CD4-positive, CD25-positive, alpha-beta regulatory T cell (primary cell): ENCODE measurements at places on chromosomes 1 and 21. TPM values are rescaled to one million over a fixed set of nuclear protein-coding genes. Genes with fewer than 3 reads are reported as not detected.
A peak's percentile ranks its signal among the peaks of the same experiment; 100 is the strongest.

ADAM30 gene
- total RNA-seq = not detected

FRRS1 gene
- 1.1 TPM for total RNA-seq

TFF2 gene
- total RNA-seq = not detected

ANGPTL3 gene
- not detected for total RNA-seq

SPTA1 gene
- not detected for total RNA-seq

IL22RA1 gene
- not detected for total RNA-seq

FCAMR gene
- not detected for total RNA-seq

PYHIN1 gene
- 97.3 TPM for total RNA-seq

HSF2BP gene
- 0.35 TPM for total RNA-seq

MMEL1 gene
- 0.79 TPM for total RNA-seq

TMPRSS15 gene
- total RNA-seq = not detected

DNA sequence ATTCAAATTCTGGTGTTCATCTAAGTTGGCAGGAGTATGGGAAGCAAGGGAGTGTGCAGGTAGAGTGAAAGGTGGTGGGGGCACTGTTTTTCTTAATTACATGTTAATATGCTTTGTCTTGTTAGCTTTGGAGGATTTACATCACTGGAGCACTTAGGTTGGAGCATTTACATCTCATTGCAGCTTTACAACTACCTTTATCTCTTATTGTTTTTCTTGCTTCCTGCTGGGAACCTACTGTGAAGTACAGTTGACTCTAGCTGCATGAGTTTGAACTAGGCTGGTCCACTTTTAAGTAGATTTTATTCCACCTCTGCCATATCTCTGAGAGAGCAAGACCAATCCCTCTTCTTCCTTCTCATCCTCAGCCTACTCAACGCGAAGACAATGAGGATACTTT is 554.8 kb upstream of the B3GALT2 start:
- H3K27ac ChIP-seq = no peak overlapping the region
- no peaks in the 10 kb centered on the region for H3K27me3 ChIP-seq
- no peak overlapping the region for H3K4me3 ChIP-seq
- H3K36me3 ChIP-seq = no peaks in the 10 kb centered on the region
- H3K4me1 ChIP-seq = no peaks in the 10 kb centered on the region

- peak overlapping the region; percentile 34 for H3K27ac ChIP-seq
- no peaks in the 10 kb centered on the region for H3K27me3 ChIP-seq
- peak overlapping the region; percentile 13 for H3K4me3 ChIP-seq
- peaks cover 51% of the 10 kb centered on the region for H3K36me3 ChIP-seq
- H3K4me1 ChIP-seq = peaks cover 15% of the 10 kb centered on the region
Observed at GRCh38 chr1:10170239-10170574, 40.2 kb upstream of the KIF1B start.

GRCh38 chr1:168643152-168643551 is 66.7 kb downstream of the XCL1 start:
- peaks cover 9% of the 10 kb centered on the region for H3K27me3 ChIP-seq
- no peak overlapping the region for H3K4me3 ChIP-seq
- no peak for DNase-seq
- H3K27ac ChIP-seq = no peak overlapping the region

GRCh38 chr1:220884109-220884980 is 5.1 kb downstream of the HLX start:
- H3K36me3 ChIP-seq = no peaks in the 10 kb centered on the region
- H3K27me3 ChIP-seq = peaks cover 6% of the 10 kb centered on the region
- peaks cover 9% of the 10 kb centered on the region for H3K4me1 ChIP-seq
- H3K4me3 ChIP-seq = no peak overlapping the region

- H3K4me1 ChIP-seq = peaks cover 30% of the 10 kb centered on the region
- H3K36me3 ChIP-seq = no peaks in the 10 kb centered on the region
- peak overlapping the region; percentile 87 for H3K4me3 ChIP-seq
- DNase-seq = peak; percentile 39
- H3K27me3 ChIP-seq = no peaks in the 10 kb centered on the region
- H3K27ac ChIP-seq = no peak overlapping the region
Observed at GRCh38 chr1:8815582-8816151, 1.8 kb downstream of the RERE start.

DNA sequence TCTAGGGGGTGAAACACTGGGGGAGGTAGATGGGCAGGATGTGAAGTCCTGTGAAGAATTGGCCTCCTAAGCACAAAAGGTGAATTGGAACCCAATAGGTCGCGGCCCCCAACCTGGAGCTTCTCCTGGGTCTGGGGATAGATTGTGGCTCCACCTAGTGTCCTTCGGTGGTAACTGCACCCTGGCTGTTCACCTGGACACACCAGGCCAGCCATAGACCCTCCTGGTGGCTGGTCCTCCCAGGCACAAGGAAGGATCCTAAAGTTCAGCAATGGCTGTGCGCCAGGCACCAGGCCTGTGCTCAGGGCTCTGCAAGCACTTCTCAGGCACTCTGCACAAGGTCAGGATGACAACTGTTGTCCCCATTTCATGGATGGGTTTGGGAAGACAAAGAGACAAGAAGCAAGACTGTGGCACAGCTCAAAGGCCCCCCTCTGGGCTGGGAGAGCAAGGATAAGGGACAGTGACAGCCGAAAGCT is 13.5 kb downstream of the ESPN start:
- H3K4me1 ChIP-seq = peaks cover 10% of the 10 kb centered on the region
- H3K27ac ChIP-seq = no peak overlapping the region
- H3K27me3 ChIP-seq = peaks cover 4% of the 10 kb centered on the region
- no peaks in the 10 kb centered on the region for H3K36me3 ChIP-seq
- DNase-seq = peak; percentile 71
- no peak overlapping the region for H3K4me3 ChIP-seq

DNA sequence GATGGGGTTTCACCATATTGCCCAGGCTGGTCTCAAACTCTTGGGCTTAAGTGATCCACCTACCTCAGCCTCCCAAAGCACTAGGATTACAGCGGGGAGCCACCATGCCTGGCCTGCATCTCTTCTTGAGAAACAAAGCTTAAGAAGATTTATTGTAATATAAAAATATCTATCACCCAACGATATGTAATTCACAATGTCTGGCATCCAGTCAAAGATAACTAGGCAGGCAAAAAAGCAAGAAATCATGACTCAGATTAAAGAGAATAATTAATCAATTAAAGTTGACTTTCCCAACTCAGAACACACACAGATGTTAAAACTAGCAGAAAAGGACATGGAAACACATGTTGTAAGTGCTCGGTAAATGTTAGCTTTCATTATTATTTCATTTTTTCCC is 26.5 kb upstream of the POU2F1 start:
- DNase-seq = no peak
- no peaks in the 10 kb centered on the region for H3K36me3 ChIP-seq
- no peak overlapping the region for H3K27ac ChIP-seq
- H3K27me3 ChIP-seq = peaks cover 5% of the 10 kb centered on the region

DNA sequence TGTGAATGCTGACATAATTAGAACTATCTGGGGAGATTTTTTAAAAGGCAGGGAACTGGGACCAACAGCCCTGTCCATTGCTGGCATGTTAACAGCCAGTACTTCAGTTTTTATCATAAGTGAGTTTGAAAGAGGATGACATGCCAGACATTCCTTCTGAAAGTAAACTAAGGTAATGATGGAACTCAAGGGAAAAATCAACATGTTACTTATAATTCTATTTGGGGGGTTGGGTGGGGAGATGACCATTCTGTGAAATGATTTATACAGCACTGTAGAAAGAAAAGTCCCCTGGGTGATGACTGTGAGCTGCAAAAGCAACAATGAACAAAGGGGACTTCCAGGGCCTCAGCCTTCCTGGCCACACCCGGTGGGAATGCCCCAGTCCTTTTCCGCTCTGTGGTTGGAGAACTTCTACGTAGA is 5.4 kb upstream of the LAMC2 start:
- H3K4me3 ChIP-seq = no peak overlapping the region
- H3K27ac ChIP-seq = no peak overlapping the region
- no peak for DNase-seq

DNA sequence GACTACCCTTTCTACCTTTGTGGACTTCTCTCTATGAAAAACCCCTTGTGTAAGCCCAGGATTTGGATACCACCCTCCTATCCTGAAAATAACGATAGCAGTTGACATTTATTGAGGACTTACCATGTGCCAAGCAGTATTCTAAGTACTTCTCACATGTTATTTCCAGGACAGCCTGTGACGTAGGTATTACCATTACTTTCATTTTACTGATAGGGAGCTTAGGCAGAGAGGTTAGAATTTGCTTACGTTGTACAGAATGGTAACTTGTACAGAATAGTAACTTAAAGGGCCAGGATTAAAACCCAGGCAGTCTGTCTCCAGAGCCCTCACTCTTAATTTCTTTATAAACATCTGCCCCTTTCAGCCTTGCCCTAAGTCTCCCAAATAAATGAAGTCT is 138.3 kb downstream of the NTMT2 start:
- H3K27me3 ChIP-seq = no peaks in the 10 kb centered on the region
- DNase-seq = no peak
- no peak overlapping the region for H3K27ac ChIP-seq
- H3K36me3 ChIP-seq = no peaks in the 10 kb centered on the region
- no peaks in the 10 kb centered on the region for H3K4me1 ChIP-seq

DNA sequence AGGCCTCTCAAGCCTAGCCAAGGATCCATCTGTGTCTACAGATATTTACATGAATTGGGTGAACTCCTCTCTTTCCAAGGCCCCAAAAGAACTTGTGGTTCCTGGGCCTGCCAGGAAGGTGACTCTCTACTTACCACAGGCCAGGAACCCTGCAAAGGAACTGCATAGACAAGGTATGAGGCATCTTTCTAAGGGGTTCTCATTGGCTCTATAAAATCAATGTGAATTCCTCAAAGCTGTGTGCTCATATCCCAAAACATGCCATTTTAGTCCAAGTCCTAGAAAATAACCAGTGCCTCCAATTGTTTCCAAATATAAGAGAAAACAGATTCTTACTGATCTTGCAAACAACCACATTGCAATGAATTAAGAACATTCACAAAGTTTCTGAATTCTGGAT is 39.9 kb upstream of the RGL1 start:
- H3K4me1 ChIP-seq = no peaks in the 10 kb centered on the region
- H3K27ac ChIP-seq = no peak overlapping the region
- no peaks in the 10 kb centered on the region for H3K36me3 ChIP-seq
- no peaks in the 10 kb centered on the region for H3K27me3 ChIP-seq

- H3K36me3 ChIP-seq = no peaks in the 10 kb centered on the region
- H3K27me3 ChIP-seq = no peaks in the 10 kb centered on the region
- H3K4me3 ChIP-seq = no peak overlapping the region
- H3K4me1 ChIP-seq = peaks cover 51% of the 10 kb centered on the region
Observed at GRCh38 chr1:2411801-2412394, 466 bp downstream of the PEX10 start.

DNA sequence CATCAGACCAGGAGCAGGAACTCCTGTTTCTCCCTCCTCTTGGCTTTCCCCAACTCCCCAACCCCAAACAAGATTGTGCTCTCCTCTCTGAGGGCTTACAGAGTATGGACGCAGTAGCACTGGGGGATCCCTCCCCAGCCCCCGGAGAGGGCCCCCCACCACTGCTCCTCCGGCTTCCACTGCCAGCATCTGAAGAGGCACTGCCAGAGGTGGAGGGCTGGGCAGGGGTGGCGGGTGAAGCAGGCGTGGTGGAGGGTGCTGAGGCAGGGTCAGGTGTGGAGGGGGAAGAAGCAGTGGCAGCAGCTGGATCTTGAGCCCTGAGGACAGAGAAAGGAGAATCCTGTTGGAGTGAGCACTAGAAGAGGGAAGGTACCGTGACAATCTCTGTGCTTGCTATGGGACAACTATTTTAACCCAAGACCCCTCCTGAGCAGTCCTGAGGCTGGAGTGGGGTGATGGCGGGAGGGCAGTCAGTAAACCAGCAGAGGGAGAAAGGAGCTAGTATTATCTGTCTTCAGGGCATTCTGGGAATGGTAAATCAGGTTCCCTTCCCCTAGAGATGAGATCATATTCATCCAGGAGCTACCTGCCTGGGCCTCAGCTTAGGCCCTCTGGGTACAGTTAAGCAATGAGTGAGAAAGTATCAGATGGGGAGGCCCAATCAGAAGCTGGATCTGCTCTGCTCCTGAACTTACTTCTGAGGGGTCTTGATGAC is 2.4 kb downstream of the UBQLN4 start:
- H3K4me3 ChIP-seq = no peak overlapping the region
- H3K36me3 ChIP-seq = peaks cover 3% of the 10 kb centered on the region
- no peak overlapping the region for H3K27ac ChIP-seq
- DNase-seq = no peak
- H3K4me1 ChIP-seq = peaks cover 19% of the 10 kb centered on the region

- H3K4me3 ChIP-seq = no peak overlapping the region
- H3K27ac ChIP-seq = no peak overlapping the region
- no peaks in the 10 kb centered on the region for H3K36me3 ChIP-seq
- no peak for DNase-seq
- H3K27me3 ChIP-seq = no peaks in the 10 kb centered on the region
Observed at GRCh38 chr1:247119600-247120407, 15.6 kb upstream of the ZNF669 start.

DNA sequence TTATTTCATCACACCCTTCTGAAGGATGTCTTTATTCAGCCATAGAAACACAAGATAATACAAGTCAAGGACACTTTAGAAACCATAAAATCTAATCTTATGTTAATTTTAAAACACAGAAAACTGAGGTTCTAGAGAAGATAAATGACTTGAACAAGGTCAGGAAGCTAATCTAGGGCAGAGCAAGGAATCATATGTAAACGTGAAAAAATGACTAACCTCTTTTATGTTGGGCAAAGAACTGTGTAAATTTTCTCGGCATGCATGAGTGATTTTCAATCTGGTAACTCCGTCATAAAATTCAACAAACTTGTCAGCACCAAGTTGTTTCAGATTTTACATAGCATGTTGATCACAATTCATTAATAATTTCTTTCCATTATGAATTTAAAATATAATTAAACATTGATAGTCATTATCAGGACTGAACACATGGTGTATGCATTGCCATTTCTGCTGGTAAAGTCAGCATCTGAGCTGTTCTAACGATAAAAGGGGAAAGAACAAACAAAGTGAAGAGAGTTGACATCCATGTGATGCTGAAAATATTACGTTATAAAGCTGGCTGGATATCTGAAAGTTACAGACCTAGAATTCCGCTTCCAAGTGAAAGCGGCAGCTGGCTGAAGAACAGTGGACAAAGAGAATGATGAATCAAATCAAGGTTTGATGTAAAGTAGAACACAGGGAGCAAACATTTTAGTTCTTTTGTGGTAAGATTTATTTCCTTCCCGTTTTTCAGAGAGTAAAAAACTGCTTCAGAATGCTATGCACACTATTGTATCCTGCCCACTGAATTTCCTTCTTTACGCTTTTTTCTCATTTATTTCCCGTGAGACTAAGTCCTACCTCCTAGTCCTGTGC is 1037.4 kb upstream of the TMPRSS15 start:
- H3K27me3 ChIP-seq = no peaks in the 10 kb centered on the region
- peak overlapping the region; percentile 33 for H3K4me3 ChIP-seq
- H3K36me3 ChIP-seq = no peaks in the 10 kb centered on the region
- no peak for DNase-seq

DNA sequence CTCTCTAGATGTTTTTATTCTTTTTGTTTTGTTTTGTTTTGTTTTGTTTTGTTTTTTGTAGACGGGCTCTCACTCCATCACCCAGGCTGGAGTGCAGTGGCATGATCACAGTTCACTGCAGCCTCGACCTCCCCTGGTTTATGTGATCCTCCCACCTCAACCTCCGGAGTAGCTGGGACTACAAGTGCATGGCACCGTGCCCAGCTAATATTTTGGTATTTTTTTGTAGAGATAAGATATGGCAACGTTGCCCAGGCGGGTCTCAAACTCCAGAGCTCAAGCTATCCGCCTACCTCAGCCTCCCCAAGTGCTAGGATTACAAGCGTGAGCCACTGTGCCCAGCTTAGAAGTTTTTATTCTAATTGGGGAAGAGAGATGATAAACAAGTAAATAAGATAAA is 13.3 kb upstream of the TP53BP2 start:
- H3K27me3 ChIP-seq = peaks cover 2% of the 10 kb centered on the region
- no peak overlapping the region for H3K27ac ChIP-seq
- no peaks in the 10 kb centered on the region for H3K36me3 ChIP-seq
- H3K4me3 ChIP-seq = no peak overlapping the region
- no peaks in the 10 kb centered on the region for H3K4me1 ChIP-seq

- no peaks in the 10 kb centered on the region for H3K4me1 ChIP-seq
- no peaks in the 10 kb centered on the region for H3K36me3 ChIP-seq
Observed at GRCh38 chr21:32426592-32427051, 14.1 kb downstream of the EVA1C start.
